ENCODE measurements at places on chromosomes 16 and 17. TPM values are rescaled to one million over a fixed set of nuclear protein-coding genes. Genes with fewer than 3 reads are reported as not detected.

Gene OSBPL7
- 8.9 TPM for total RNA-seq

DNA sequence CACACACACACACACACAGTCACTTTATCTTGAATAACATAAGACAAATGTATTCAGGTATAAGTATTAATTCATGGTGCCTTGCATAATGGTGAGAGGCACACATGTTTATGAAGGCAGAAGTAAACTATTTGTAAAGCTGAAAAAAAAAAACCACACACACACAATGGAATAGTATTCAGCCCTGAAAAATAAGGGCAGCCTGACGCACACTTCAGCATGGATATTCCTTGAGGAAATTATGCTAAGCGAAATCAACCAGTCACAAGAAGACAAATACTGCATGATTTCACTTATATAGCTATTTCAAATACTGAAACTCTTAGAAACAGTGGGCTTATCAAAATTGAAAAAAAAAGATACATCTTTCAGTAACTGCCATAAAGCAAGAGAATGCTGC lies 200.2 kb upstream of the RBFOX1 start:
- no peak for DNase-seq

GRCh38 chr17:49241692-49242397 lies 11.3 kb upstream of the PHOSPHO1 start:
- DNase-seq, result no peak

GRCh38 chr17:51189628-51190027 lies 23.4 kb downstream of the NME2 start:
- no peak for DNase-seq

GRCh38 chr16:82470016-82470415 lies 156.8 kb upstream of the CDH13 start:
- DNase-seq, result no peak

- no peak for DNase-seq
These were observed 16.8 kb downstream of the AXIN2 start for GRCh38 chr17:65544672-65545071.
